Cardiac muscle cell (in vitro differentiated cells and primary cell): ENCODE measurements at places on chromosomes 1 and 21. TPM values are rescaled to one million over a fixed set of nuclear protein-coding genes. Genes with fewer than 3 reads are reported as not detected.

- no peaks in the 10 kb centered on the region for H3K4me1 ChIP-seq
- no peaks in the 10 kb centered on the region for H3K36me3 ChIP-seq
- H3K27ac ChIP-seq = no peak overlapping the region
- no peak for DNase-seq
- no peak overlapping the region for H3K4me3 ChIP-seq
- H3K27me3 ChIP-seq = no peaks in the 10 kb centered on the region
Measured at GRCh38 chr1:151526735-151527525, 13.2 kb upstream of the TUFT1 start.

GRCh38 chr1:197448121-197448779 lies 180.2 kb downstream of the CRB1 start:
- no peak overlapping the region for H3K27ac ChIP-seq
- DNase-seq = no peak
- H3K4me1 ChIP-seq = no peaks in the 10 kb centered on the region
- H3K4me3 ChIP-seq = no peak overlapping the region
- no peaks in the 10 kb centered on the region for H3K27me3 ChIP-seq

DNA sequence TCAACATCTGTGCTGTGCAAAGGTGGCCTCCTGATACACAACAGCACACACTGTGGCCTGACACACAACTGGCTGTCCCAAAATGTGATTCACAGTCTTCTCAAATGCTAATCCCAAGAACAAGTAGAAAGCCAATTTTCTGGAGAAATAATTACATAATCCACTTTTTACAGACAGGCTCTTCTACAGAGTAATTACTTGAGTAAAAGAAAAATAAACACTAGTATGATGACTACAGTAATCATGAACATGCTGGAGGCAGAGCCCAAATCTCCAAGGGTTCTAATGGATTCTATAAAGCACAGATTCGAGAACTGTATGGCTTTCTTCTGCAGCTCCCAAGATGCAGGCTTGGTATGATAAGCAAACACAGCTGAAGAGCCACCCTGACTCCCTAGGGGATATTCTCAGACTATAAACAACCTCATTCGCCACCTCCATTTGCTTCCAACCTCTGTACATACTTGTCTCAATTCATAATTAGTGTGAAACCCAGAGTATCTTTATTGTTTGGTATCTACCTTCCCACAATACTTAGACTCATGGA lies 81.9 kb downstream of the SIPA1L2 start:
- no peaks in the 10 kb centered on the region for H3K36me3 ChIP-seq
- H3K27me3 ChIP-seq = no peaks in the 10 kb centered on the region
- no peak overlapping the region for H3K4me3 ChIP-seq
- H3K4me1 ChIP-seq = peaks cover 41% of the 10 kb centered on the region
- no peak for DNase-seq

DNA sequence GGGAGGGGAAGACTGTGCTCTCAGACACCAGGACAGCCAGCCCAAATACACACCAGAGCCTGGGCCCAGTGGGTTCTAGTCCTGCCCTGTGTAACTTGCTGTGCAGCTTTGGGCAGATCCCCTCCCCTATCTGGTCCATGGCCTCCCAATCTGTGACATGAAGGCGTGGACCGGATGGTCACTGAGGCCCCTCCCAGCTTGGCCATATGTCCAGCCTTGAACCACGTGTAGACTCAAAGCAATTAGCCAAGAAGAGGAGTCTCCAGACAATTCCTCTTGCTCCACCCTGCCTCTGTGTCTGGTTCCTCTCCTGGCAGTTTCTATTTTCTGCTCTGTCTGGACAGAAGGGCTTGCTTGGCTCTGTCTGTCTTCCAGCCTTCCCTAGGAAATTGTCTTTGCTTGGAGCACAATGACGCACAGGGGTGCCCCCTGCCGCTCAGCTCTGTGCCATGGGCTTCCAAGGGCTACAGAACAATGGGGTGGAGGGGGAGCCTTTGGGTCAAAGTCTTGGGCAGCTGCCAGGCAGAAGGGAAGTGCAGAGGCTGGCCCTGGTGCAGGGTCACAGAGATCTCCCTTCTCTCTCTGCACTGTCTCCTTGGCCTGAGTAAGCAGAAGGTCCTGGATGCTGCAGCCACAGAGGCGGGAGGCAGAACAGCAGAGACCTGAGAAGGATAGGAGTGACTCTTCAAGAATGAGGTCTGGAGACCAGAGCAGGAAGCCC lies 66.1 kb downstream of the TENT5C start:
- no peak overlapping the region for H3K4me3 ChIP-seq
- no peaks in the 10 kb centered on the region for H3K36me3 ChIP-seq
- H3K27me3 ChIP-seq = no peaks in the 10 kb centered on the region
- no peaks in the 10 kb centered on the region for H3K4me1 ChIP-seq

- H3K27ac ChIP-seq = peak overlapping the region; percentile 34
- peak; percentile 56 for DNase-seq
- no peak overlapping the region for H3K4me3 ChIP-seq
- peaks cover 2% of the 10 kb centered on the region for H3K4me1 ChIP-seq
Measured at GRCh38 chr1:67211589-67212563, 45.6 kb downstream of the IL23R start.

DNA sequence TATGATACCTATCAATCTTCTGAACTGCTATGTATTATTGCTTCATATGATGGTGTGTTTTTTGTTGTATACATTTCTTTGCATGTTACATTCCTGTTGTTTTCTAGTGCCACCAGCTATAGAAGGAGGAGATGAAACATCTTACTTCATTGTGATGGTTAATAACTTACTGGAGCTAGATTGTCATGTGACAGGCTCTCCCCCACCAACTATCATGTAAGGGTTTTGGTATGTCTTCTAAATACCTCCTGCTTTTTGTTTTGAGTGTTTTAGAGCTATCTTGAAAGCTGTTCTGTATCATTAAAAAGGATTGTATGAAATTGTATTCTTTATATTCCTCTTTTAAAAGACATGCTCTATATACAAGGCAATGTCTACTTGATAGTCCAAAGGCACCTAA lies 282.7 kb downstream of the HMCN1 start:
- no peaks in the 10 kb centered on the region for H3K27me3 ChIP-seq
- DNase-seq = no peak
- peaks cover 3% of the 10 kb centered on the region for H3K36me3 ChIP-seq
- no peak overlapping the region for H3K27ac ChIP-seq
- H3K4me3 ChIP-seq = no peak overlapping the region
- H3K4me1 ChIP-seq = no peaks in the 10 kb centered on the region

- H3K36me3 ChIP-seq = no peaks in the 10 kb centered on the region
- no peak for DNase-seq
- H3K4me1 ChIP-seq = peaks cover 6% of the 10 kb centered on the region
Measured at GRCh38 chr1:163046071-163046470, 23.1 kb upstream of the RGS4 start.

DNA sequence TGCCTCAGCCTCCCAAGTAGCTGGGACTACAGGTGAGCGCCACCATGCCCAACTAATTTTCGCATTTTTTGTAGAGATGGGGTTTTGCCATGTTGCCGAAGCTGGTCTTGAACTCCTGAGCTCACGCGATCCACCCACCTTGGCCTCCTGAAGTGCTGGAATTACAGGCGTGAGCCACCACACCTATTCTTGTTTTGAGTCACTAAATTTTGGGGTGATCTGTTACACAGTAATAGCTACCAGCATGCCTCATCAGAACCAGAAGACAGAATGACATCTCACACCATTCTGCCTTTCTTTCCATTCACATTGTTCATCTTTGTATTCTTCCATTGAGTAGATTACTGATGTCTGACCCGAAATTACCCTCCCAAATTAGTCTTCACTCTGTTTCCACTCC lies 9.1 kb downstream of the RHBDL2 start:
- no peak overlapping the region for H3K4me3 ChIP-seq
- DNase-seq = no peak
- H3K36me3 ChIP-seq = no peaks in the 10 kb centered on the region
- H3K27ac ChIP-seq = no peak overlapping the region
- no peaks in the 10 kb centered on the region for H3K4me1 ChIP-seq
- no peaks in the 10 kb centered on the region for H3K27me3 ChIP-seq

DNA sequence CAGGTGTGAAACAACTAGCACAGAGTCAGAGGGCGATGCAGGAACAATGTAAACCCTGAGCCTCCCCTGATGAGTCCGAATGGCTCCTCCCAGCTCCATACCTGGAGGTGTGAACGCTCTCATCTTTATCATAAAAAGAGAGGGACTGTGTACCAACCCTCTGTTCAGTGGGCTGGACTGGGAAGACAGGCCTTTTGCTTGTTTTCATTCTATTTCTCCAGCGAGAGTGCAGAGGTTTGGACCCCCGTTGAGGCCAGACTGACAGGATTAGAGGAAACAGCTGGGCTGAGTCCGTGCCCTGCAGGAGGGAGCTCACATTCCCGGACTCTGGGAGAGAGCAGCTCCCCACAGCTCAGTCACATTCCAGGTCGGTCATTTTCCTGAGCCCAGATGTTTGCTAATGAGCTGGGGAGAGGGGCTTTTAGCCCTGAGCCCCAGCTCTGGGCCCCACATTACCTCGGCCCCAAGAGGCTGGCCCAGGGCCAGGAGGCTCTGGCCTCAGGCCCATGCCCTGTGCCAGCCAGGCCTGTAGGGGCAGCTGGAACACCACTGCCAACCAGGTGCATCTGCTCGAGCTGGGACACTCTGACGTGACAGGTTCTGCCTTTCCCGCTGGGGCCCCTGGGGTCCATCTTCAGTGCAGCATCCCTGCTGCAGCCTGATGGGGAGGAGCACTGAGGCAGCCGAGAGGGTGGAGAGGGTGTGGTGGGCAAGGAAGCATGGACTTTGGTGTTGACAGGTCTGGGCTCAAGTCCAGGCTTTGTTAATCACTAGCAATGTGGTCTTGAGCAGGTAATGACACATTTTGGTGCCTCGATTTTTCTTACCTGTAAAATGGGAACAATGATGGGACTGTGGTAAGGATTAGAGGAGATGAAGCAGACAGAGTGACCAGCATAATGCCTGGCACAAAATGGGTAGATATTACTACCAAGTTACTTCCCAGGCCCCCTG lies 3.5 kb upstream of the NBL1 start:
- peak; percentile 63 for DNase-seq
- no peak overlapping the region for H3K27ac ChIP-seq
- H3K27me3 ChIP-seq = peaks cover 51% of the 10 kb centered on the region
- H3K36me3 ChIP-seq = no peaks in the 10 kb centered on the region

DNA sequence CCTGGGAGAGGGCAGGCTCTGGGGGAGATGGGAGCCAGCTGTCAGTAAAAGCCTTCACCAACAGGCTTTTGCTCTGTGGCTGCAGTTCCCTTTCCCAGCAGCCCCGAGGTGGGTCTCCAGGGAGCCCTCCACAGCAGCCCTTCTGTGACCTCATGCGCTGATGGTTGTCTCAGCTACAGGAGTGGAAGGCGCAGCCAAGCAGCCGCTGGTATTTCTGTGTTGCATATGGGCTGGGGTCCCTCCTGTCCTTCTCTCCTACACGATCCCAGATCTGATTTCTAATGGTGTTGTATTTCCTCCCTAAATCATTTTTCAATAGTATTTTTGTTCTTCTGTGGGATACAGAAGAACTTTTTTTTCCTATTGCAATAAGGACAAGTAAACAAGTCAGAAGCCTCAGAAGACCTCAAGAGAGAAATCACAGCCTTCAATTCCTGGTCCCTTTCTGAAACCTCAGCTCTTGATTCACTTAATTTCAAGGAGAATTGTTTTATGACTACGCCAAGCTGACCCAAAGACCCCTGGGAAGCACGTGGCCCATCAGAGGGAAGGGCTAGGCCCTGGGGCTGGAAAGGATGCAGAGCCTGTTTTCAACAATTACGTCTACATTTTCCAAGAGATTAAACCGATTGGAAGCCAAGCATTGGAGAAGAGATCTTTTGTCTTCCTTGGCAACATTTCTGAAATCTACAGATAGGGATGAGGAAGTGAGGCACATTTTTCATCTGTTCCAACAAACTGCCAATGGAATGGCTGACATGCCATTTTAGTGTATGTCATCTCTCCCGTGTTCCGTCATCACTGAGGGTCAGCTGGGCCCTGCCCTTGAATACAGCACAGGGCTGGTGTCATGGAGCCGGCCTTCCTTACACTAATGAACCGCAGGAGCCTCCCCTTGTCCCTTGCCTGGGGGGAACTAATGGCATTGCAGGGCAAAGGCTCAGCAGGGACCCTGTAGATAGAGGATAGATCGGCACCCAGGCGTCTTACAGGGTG lies 42.0 kb upstream of the SCCPDH start:
- DNase-seq = no peak
- H3K36me3 ChIP-seq = no peaks in the 10 kb centered on the region
- H3K4me1 ChIP-seq = no peaks in the 10 kb centered on the region
- H3K4me3 ChIP-seq = no peak overlapping the region

DNA sequence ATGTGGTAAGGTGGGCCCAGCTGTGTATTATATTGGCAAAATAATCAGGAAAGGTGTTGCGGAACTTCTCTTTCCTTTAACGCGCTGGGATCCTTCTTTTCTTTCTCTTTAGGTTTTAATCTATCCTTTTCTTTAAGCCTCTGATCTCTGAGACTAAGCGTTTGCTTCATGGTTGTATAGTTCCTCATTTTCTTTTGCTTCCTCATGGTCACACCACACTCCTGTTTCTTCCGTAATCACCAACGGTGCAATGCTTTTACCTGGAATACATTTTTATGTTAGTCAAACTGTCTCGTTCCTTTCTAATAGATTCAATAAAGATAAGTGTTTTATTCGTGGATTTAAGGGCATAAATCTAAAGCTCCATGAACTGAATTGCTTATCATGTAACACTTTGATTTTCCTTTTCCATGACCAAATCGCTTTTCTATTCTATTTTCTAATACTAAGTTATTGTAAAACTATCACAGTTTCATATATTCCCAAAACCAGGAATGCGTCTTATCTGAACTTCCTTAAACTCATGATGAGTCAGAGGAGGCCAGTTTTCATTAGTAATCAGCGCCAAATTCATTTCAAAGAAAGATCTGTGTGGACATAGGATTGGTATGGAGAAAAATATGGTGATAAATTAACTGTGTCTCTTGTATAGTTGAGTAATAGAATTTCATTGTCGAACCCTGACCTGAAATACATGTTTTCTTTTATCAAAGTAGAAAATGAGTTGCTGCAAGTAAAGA lies 12.2 kb downstream of the SDCCAG8 start:
- no peaks in the 10 kb centered on the region for H3K27me3 ChIP-seq
- no peaks in the 10 kb centered on the region for H3K36me3 ChIP-seq
- DNase-seq = peak; percentile 90
- no peak overlapping the region for H3K4me3 ChIP-seq
- H3K4me1 ChIP-seq = peaks cover 24% of the 10 kb centered on the region

GRCh38 chr1:38919130-38919529 lies 22.5 kb downstream of the RHBDL2 start:
- DNase-seq = peak; percentile 16
- no peaks in the 10 kb centered on the region for H3K36me3 ChIP-seq
- no peaks in the 10 kb centered on the region for H3K27me3 ChIP-seq
- no peaks in the 10 kb centered on the region for H3K4me1 ChIP-seq

DNA sequence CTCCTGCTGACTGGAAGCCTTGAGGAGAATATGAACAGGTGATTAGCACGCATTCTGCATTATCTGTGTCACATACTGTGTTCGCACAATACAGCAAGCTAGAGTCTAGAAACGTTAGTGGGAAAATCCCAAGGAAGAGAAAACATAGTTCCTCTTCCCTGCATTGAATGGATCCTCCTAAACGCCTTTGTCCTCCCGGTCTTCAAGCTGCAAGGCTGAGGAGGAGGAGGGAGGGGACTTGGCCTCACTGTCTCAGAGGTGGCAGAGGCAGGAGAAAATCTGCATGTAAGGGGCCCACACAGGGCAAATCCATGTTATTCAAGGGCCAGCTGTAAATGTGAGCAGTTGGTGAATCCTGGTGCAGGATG lies 34.4 kb downstream of the WNT9A start:
- no peak overlapping the region for H3K4me3 ChIP-seq
- no peak overlapping the region for H3K27ac ChIP-seq
- no peaks in the 10 kb centered on the region for H3K36me3 ChIP-seq
- no peak for DNase-seq

Gene SSX2IP
- 14.0 and 20.5 TPM in 2 replicates for total RNA-seq

Gene IGSF5
- 0.67 and 3.1 TPM in 2 replicates for total RNA-seq

Gene RAB7B
- 1.2 and 2.1 TPM in 2 replicates for total RNA-seq

Gene OR10Z1
- not detected in 2 replicates for total RNA-seq
